Renal cortical epithelial cell (primary cell): ENCODE measurements at places on chromosomes 1 and 21. TPM values are rescaled to one million over a fixed set of nuclear protein-coding genes. Genes with fewer than 3 reads are reported as not detected.
A peak's percentile ranks its signal among the peaks of the same experiment; 100 is the strongest.

Gene BTG3
- total RNA-seq = 26.9 and 31.1 TPM in 2 replicates

Gene TMEM35B
- 32.6 and 73.6 TPM in 2 replicates for total RNA-seq

DNA sequence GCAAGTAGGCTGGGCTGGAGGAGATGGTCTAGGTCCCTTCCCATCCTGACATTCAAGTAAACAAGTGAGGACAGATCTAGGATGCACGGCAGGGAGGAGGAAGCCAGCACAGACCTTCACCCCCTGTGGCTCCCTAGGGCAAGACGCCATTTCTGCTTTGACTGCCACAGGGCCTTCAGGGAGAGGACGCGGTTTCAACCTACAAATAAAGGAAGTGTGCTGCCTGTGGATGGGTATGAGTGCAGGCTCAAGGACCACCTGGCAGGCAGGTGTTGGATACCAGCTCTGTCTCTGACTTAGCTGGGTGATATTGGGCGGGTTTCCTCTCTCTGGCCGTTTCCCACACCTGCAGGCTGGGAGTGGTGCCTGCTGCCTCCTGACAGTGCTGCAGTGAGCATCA lies 16.2 kb downstream of the SLC2A1 start:
- no peak for DNase-seq

- no peak for DNase-seq
Measured at GRCh38 chr1:76865696-76866286, 1.5 kb upstream of the ST6GALNAC5 start.

DNA sequence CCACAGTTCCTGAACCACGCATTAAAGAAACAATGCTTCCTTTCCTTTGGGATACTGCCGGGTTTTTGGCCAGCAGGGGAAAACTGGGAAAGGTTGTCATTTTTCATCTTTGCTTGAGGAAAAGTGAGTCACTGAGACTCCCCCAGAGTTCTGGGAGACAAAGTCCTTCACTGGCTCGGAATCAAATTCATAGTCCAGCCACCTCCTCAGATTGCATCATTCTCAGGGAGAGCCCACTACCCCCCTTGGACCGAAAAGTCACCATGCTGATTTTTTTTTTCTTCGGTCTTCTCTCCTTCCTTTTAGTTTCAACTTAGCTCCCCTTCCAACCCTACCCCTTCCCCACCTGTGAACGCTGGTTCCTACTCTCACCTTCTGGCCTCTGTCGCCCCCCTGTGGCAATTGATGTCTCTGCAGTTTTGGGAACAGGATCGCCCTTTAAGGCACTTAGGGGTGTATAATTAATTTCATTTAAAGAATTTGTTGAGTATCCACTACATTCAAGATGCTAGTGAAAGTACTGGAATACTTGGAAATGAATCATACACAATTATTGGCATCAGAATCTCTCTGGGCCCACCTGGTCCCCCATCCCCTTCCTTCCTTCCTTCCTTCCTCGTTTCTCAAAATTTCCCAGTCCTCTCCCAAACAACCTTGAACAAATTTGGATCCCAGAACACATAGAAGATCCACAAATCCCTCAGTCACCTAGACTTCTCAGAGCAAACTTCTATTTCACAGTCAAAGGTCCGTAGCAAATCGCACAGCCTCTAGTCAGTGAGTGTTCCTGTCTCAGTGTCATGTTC lies 6.9 kb downstream of the ACKR1 start:
- DNase-seq = peak; percentile 79

DNA sequence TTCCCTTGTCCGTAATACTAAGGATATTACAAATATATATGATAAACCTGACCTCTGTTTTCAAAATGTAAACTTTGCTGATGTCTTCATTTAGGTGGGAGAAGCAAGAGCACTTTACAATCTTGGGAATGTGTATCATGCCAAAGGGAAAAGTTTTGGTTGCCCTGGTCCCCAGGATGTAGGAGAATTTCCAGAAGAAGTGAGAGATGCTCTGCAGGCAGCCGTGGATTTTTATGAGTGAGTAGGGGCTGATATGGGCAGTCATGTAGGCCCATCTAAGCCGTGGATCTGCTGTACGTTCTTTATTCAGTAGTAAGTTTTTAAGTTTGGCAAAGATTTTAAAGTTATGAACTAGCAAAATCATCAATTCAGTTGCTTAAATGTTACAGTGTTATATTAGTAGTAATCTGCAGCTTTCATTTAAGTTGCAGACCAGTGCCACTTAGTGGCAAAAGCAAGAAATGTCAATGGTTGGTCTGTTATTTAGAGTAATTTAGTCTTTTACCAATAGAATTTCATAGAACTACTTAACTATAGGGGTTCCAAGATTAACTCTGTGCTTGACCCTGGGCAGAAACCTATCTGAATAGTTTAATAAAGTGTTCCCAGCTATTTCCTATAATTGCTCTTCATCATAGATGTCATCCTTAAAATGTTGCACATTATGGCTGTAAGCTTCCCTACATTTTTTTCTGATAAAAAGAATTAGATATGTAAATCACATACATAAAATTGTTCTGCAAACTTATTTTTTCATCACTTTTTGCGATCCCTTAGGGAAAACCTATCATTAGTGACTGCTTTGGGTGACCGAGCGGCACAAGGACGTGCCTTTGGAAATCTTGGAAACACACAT lies 21.3 kb downstream of the GPSM2 start:
- peak; percentile 76 for DNase-seq

GRCh38 chr1:15222653-15223303 lies 24.2 kb upstream of the FHAD1 start:
- DNase-seq = peak; percentile 33

Gene GABRD
- total RNA-seq = not detected in 2 replicates

Gene FOXD3
- not detected in 2 replicates for total RNA-seq

DNA sequence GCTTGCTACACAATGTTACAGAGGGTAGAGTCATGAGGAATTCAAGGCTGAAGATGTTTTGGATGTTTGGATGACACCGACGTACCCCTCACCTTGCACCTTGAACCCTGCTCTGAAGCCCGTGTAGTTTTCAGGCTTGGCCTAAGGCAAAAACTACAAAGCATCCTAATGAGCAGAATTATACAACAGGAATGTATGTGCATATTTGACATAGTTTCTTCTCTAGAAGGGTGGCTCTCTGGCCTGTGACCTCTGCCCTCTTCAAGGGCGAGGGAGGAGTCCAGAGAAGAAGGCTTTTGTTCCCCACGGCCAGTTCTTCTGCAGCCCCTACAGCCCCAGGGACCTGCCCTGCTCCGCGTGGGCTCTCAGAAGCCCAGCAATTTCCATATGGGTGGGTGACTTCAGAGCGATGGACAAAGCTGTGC lies 43.3 kb downstream of the L1TD1 start:
- no peak for DNase-seq

DNA sequence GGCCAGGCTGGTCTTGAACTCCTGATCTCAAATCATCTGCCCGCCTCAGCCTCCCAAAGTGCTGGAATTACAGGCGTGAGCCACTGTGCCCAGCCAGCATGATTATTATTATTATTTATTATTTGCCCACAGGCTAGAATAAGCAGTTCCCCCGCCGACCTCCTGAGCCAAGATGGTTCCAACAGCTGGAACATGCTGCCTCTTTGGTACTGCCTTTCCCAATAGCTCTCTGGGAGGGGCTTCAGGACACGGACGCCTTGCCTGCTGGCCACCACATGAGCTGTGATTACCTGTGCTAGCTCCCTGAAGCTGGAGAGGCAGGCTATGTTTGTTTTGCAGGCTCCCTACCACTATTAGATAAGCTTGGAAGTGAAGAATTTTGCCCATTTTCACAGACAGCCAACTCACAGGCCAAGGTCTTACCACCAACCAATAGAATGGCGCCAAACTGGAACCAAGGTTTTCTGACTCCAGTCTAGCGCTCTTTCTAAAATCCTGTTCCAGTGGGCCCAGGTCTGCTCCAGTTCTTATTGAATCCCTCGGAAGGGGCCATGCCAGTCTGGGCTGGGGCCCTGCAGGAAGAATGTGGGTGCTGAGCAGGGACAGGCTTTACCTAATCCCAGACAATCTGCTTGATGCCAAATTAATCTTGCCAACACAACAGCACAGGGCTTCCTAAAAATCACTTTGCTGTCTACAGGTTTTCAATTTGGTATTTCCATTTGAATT lies 2.1 kb upstream of the GPR61 start:
- DNase-seq = no peak

DNA sequence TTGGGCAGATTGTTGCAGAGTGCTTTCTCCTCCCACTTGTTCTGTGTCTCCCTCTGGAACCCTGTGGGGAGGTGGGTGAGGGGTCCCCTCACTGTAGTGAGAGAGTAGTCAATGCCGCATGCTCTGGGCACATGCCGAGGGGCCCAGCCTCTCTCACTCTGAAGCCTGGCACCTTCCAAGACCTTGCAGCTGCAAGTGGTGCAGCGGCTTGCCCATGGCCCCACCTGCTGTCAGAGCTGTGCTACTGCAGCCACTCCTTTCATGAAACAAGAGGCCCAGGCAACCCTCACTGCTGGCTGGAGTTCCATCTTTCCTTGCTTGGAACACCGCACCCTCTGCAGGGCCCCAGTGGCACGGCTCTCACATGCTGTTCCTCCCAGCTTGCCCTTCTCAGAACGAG lies 58.4 kb upstream of the COL6A1 start:
- DNase-seq = peak; percentile 15

- no peak for DNase-seq
Measured at GRCh38 chr1:181204530-181204929, 116.0 kb downstream of the IER5 start.

- no peak for DNase-seq
Measured at GRCh38 chr21:43297989-43298388, 128.9 kb downstream of the SIK1 start.

DNA sequence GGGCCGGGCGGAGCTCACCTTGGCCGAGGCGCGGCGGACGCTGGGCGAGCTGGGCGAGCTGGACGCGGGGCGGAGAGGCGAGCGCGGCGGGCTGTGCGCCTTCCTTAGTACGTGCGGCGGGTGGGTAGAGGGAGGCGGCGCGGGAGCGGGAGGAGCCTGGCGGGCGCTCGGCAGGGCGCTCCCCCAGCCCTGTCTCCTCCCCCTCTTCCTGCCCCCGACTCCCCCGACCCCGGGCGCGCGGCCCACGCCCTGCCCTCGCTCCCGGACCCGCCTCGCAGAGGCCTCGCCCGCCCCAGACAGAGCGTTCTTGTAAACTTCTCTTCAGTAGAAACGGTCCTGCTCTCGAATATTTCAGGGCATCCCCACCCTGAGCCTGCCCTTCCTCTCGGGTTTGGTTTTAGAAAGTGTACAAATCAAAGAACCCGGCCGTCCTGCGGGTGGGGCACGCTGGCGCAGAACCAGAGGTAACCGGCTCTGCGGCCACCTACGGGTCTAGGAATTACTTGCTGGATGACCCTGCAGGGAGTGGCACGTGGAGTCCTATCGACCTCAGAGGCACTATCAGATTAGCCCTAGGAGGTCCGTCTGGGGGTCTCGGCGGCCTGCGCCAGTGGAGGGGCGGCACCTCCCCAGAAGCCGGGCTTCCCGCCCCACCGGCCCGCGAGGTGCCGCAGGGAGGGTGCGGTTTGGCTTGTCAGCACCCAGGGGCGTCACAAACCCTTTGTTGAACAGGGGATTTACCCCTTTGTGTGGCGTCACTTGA lies at the start of gene S100A10:
TSS of gene S100A10 (minus strand) at position 126 of the 763 bp plus-strand sequence. CDS start 7,629 bp downstream, outside the sequence.
- DNase-seq = no peak

DNA sequence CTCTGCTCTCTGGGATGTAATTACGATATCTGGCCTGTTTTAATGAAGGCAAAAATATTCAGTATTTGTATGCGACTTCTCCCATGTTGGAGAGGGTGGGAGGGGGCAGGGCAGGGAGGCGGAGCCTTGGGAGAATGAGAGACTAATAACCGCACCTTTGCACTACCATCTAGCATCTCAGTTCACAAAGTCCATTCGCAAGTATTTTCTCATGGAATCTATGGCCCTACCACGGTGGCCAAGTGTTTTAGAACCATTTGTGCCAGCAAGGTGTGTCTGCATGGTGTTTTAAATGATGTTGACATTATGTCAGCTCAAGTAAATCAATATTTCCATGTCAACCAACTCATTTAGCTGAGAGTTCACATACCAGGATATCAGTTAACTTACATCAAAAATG lies 14.3 kb upstream of the BLACAT1 start:
- no peak for DNase-seq

Gene TRIM62
- total RNA-seq = 1.6 and 6.4 TPM in 2 replicates

Gene OR2T2
- not detected in 2 replicates for total RNA-seq

- peak; percentile 86 for DNase-seq
Measured at GRCh38 chr1:87220993-87221392, 107.7 kb upstream of the LMO4 start.
